ENCODE measurements at places on chromosomes 16 and 17.

DNA sequence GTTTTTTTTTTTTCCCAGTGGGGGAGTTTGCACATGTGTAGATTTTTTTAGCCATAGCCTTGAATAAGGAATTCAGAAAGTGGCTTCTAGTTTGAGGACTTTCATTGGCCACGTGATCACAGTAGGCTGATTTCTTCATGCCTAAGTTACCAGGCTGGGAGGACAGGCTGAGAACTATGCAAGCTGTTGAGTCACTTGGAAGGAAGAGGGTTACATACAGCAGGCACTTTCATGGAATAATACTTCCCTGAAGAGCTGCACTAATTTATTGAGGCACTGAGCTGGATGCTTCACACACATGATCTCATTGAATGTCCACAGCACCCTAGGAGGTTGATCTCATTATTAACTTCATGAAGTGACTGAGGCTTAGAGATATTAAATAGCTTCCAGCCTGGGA is 22.8 kb downstream of the PRKCB start:
- no peak for DNase-seq

DNA sequence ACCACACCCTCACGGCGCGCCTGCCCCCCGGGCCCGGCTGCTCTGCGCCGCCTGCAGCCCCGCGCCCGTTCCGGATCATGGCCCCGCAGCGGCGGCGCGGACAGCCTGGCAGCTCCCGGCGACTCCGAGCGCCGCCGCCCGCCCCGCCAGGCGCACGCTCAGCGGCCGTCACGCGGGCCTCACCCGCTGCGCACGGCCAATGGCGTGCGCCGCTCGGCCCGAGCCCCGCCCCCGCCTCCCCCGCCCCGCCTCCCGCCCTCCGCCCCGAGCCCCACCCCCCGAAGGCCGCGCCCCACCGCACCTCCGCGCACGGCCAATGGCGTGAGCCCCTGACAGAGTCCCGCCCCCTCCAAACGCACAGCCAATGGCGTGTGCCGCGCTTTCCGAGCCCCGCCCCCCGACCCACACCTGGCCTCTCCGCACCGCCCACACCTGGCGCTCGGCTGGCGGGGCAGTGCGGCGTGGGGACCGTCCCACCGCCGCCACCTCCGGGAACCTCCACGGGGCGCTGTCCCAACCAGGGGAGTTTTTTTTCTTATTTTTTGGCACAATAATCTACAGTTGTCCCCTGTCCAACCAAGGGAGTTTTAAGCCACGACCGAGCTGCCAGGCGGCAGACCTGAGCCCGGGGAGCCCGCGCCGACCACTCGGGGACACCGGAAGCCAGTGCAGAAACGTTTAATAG is at the start of gene PCYT2:
Gene PCYT2, minus strand, starts transcription at position 123 of the 685 bp plus-strand sequence. Its CDS starts 44 bp downstream, at position 79.
- DNase-seq: peak; percentile 53

DNA sequence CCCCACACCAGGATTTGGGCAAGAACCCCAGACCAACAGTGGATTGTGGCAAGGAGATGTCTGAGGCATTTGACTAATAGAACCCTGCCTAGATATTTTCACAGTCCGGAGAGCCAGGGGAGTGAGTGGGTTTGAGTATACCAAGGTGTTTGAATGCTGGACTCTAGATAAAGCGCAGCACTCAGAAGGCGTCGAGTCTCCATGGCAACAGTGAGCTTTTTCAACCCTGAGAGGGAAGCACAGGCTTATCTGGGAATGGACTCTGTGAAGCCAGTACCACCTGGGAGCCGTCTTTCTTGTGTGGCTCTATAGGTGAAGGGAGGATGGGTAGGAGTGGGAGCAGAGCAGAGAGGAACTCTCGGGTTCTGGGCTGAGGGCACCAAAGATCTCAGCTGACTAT is 147.0 kb downstream of the SHISA6 start:
- DNase-seq: no peak

- DNase-seq: no peak
Measured at GRCh38 chr17:73135766-73136165, 29.0 kb upstream of the SSTR2 start.

- DNase-seq: no peak
Measured at GRCh38 chr16:77784441-77785372, 3.7 kb upstream of the VAT1L start.

GRCh38 chr16:637081-638018 is 1.2 kb upstream of the METTL26 start:
- peak; percentile 60 for DNase-seq

DNA sequence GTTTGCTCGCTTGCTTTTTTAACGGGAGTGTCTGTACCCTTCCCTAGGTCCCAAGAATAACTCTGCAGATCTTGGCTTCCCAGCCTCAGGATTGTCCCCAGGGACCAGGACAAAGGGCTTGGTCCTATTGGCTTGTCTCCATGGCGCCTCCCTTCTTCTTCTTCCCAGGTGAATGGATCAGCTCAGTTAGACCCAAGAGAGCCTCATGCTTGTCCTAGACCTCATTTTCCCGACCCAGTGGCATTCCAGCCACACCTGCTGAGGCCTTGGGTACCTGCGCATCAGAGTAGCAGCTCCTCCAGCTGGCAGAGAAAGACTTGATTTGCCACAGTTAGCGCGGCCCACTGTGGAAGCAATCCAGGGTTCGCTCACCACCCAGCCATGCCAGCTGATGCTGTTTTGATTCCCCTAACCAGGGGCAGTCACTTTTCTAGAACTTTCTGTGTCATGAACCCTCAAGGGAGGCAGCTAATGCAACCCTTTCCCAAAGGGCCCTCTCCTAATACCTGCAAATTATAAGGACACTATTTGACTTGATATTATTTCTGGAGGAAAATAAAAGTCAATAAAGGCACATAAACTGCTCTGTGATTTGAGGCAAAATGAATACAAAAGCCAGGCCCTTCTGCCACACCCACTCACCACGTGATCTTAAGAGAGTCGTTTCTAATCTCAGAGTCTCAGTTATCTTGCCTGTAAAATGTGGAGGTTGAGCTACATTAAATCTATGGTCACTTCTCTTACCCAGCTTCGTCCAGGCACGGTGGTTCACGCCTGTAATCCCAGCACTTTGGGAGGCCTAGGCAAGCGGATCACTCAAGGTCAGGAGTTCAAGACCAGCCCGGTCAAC is 13.9 kb downstream of the GPR142 start:
- DNase-seq: no peak

DNA sequence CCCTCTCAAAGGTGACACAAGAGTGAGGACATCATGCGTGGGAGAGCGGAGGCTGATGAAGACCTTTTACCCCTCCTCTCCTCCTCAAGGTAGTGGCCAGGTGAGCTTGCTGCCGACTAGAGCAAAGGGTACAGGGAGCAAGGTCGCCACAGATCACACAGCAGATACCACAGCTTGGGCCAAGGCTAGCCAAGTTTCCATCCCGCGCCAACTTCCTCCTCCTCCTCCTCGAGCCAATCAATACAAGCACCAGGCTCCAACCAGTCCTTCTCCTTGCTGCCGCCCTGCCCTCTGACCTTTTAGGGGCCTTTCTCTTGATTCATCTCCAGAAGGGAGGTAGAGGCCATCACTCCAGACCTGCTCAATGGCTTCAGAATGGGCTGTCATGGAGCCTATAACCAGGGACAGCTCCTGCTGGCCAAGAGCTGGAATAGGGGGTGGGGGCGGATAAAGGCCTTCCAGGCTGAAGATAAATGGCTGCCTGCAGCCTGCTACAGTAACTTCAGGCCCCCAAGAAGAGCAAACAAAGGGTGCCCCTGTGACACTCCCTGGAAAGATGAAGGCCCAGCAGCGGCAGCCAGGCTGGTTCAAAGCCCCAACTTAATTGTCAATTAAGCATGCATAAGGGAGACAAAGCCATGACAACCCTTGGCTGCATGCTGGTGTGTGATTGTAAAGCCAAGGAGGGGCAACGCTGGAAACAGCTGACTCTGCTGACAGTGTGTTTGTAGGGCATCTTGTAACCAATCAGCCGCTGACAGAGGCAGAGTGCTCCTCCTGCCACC is 17.8 kb downstream of the HNF1B start:
- no peak for DNase-seq

DNA sequence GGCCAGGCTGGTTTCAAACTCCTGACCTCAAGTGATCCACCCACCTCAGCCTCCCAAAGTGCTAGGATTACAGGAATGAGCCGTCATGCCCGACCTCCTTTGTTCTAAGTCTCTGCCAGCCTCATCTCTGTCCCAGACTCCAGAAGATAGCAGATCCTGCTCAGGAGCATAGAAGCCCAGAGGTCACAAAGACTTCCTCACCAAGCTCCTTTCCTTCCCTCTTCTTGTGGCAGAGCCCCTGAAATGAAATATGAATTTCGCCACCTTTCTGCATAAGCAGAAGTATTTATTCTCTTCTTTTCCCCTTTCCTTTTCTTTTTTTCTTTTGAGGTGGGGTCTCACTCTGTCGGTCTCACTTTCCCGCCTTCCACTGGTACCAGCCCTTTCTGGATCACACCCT is 11.5 kb upstream of the PIPOX start:
- no peak for DNase-seq

GRCh38 chr17:63150994-63151464 is 185.0 kb downstream of the TANC2 start:
- no peak for DNase-seq

DNA sequence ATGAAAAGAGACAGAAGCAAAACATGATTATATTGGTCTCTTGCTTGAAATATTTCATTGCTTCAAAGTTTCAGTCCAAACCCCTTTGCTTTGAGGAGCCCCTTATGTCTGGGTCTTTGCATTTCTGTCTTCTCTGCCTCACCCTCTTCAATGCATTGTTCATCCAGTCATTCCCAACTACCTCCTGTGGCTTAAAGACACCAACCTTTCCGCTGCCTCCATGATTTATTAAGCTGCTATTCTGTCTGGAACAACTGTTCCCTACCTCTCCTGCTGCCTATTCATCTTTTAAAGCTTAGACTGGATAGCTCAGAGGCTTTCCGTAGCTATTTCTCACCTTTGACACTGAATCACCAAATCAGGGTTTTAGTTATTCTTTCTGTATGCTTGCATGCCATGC is 2.3 kb downstream of the KRTAP3-2 start:
- DNase-seq: no peak

- DNase-seq: no peak
Measured at GRCh38 chr16:70254965-70255286, 3.2 kb upstream of the EXOSC6 start.

GRCh38 chr17:55420067-55420775 is 1.4 kb downstream of the MMD start:
- no peak for DNase-seq

GRCh38 chr16:8026450-8026849 is 563.9 kb downstream of the TMEM114 start:
- DNase-seq: no peak

DNA sequence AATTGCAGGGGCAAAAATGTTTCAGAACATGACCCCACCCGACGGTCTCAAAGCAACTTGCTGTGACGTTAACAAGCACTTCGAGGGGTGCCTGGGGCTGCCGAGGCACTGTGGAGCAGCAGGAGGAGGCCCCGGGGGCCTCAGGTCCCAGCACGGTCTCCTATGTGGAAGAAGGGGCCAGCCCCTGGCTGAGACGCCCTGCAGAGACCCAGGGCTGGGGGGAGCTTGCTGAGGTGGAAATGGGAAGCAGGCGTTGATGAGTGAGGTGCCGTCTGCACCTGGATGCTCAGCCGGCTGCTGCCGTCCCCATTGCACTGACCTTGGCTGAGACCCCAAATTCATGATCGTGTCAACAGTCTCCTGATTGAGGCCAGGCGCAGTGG is 46.5 kb downstream of the NT5M start:
- no peak for DNase-seq

DNA sequence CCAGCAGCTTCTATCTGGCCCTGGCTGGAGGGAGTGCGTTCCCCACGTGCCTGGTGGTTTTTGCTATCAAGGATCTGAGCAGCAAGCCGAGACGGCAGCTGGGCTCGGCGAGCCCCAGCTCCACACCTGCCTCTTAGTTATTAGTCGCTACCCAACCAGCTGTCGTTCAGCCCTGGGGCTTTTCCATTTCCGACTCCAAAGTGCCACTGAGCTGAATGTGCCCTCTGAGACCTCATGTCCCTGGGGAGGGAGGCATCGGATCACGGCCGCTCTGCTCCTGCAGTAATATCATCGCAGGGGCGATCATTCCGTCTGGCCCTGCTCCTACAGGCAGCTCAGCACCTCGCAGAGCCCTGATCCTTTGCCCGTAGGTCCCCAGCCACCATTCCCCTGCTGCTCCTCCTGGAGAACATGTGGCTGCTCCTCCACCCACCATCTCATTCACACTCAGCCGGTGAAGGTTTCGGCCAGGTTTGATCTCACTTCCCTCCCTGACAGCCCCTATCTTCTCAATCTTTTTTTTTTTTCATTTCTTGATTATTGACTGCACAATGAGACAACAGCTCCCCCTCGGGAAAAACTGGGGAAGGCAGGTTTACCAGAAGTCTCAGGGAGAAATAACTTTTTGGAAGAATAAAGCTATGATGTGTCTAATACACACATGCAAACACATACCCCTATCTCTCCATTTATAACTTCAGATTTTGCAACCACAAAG is 86.7 kb downstream of the ZFHX3 start:
- DNase-seq: no peak

- no peak for DNase-seq
Measured at GRCh38 chr16:79519448-79519847, 81.1 kb downstream of the MAF start.

GRCh38 chr16:78252757-78253156 is 153.3 kb downstream of the WWOX start:
- DNase-seq: no peak

- DNase-seq: no peak
Measured at GRCh38 chr16:3282103-3282729, 1.1 kb upstream of the ZNF263 start.

DNA sequence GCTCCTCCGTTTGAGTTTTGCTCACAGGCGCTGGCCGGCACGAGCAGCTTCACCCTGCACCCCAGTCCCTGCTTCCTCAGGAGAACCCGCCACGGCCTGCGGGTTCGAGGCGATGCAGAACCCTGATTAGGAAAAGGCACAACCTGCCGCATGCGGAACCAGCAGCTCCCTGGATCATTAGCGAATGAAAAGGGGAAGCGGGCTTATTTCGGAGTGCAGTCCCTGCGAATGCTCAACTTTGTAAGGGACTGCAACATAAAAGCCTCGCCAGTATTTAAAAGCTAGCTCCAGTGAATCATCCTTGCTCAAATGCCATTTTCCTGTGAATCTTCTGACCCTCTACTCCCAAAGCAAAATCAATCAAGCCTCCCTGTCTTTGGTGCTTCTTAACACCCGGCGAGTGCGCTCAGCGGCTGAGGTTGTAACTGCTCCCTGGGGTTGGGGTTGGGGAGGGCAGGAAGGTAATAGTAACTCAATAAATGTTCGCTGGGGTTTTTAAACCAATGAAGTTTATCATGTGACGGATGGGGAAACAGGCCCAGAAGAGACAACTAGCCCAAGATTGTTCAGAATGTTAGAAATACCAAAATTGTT is 678 bp upstream of the AKAP10 start:
- DNase-seq: no peak

GRCh38 chr17:40072040-40072734 is 9.4 kb downstream of the THRA start:
- DNase-seq: peak; percentile 75

- no peak for DNase-seq
Measured at GRCh38 chr16:56242740-56243139, 51.5 kb downstream of the GNAO1 start.

Measured in thoracic aorta (tissue), 2 donors.